ENCODE measurements at places on chromosomes 6 and 20.
A peak's percentile ranks its signal among the peaks of the same experiment; 100 is the strongest.

DNA sequence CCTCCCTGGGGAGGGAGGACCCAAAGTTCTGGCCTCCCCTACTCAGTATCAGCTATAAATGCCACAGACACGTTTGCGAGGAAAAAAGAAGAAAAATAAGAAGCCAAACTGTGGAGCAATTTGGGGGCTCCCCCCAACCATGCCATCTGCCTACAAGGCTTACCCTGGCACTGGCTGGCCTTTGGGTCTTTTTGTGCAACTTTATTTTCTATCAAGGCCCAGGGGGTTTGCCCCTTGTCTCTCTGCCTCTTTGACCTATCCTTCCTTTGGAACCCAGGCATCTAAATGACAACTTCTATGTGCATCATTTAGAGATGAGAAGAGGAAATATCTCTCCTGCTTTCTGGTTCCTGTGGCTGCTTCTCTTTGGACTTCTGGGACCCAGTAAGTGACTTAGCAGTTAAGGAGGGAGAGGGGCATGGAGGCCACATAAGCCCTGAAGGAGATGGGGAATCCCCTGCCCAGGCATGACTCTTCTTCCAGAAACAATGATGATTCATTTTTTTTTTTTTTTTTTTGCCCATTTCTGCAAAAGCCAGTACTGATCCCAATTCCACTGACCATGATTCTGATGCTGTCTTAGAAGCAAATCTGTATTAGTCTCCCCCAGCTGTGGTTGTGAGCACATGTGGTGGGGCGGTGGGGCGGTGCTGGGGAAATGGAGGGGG, at the start of gene MUC22:
Gene MUC22 (plus strand): TSS at position 82 of the 668 bp plus-strand sequence. CDS start 233 bp downstream, at position 315.
- peak; percentile 66 for DNase-seq

DNA sequence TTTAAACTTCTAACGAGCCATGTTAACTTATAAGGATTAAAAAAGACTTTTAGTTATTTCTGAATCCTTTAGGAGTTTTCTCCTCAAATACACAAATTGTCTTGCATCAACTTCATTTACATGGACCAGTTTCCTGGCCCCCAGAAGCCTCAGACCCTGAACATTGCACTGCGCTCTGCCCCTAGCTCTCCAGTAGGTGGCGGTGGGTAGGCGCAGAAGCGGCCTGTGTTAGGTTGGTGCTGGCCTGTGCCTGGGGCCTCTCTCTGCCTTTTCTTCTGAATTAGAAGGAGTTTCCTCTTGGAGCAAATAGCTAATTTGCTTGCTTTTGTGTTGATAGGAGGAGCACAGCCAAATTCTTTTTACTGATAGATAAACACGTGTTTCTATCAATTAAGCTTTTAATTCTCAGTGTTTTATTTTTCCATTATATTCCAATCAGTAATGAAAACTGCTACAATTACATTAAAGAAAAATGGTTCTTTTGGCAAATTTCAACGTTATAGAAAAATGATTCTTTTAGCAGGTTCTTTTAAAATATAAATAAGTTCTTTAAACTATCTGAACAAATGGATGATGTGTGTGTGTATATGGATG, 44.4 kb downstream of the DTD1 start:
- peak; percentile 67 for DNase-seq

DNA sequence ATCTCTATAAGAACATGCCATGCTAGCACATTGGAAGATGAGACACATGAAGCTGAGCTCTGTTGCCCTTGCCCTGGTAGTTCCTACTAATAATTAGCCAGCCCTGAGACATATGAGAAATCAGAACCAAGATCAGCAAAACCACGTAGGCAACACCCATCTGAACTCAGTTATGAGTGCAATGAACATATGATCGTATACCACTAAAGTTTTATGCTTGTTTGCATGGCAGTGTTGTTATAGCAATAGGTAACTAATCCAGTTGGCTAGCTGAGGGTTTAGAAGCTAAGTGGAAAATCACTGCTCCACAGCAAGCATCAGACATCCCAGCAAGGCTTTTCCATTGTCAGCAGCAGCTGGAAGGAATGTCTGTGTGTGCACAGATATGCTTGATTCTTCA, 180.7 kb downstream of the BTBD3 start:
- DNase-seq = no peak

DNA sequence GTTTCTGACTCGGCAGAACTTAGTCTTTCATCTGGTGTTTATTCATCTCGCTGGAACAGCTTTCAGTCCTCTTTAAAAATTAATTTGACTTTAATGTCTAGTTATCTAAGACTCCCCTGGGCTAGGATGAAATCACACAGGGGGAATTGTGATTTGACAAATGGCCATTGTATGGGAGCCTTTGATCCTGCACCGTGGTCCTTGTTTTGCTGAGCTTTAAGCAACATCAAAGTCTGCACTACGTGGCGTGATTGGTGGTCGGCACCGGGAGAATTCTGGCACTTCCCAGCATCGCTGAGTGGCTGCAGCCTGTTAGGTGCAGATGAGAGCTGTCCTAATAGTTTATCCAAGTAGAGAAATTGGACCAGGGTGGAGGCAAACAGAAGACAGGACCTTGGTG, 146.9 kb downstream of the TBC1D7 start:
- no peak for DNase-seq

DNA sequence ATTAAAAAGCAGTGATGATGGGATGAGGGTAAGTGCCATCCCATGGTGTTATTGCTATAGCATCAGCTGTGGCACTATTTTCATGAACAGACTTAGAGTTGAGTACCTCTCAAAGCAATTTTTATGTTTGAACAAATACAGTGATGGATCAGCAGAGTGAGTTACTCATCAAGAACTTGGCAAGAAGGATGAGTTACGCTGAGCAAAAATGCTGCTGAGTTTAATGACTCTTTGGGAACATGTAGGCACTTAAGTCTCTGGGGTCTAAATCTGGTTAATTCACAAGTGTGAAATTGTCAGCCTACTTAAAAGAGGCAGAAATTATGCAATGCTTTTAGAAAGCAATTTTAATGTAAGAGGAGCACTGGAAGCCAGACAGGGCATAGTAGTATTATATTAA, 78.5 kb upstream of the AHI1 start:
- DNase-seq = peak; percentile 74

DNA sequence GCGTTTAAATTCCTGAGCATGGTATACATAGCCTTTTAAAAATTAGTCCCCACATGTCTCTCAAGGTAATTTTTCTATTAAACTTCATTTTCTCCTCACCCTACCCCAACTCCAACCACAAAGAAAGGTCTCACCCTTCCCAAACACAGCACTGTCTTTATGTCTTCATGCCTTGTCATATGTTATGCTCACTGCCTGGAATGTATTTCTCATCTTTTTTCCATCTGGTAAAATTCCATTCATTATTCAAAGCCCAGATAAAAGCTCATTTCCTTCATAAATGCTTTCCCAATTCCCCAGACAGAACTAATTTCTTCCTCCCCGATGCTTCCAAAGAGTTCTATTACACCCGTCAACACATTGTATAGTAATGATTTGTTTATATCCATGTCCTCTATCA, 302.0 kb downstream of the ALDH8A1 start:
- DNase-seq = no peak

DNA sequence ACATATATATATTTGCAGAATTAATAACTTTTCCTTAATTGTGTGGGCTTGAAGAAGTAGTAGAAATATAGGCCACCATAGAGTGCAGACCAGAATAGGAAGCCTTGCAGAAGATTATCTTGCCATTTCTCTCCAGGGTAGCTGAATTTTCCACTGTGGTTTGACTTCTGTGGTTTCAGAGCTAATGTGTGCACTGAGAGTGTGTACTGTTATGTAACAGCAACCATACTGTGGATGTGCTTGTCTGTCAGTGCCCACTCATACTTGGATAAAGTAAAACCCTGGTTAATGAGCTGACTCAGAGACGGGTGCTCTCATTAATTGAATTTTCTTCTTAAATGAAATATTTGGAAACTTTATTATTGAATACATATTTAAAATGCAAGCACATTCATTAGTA, 57.2 kb downstream of the CEP43 start:
- DNase-seq = no peak

DNA sequence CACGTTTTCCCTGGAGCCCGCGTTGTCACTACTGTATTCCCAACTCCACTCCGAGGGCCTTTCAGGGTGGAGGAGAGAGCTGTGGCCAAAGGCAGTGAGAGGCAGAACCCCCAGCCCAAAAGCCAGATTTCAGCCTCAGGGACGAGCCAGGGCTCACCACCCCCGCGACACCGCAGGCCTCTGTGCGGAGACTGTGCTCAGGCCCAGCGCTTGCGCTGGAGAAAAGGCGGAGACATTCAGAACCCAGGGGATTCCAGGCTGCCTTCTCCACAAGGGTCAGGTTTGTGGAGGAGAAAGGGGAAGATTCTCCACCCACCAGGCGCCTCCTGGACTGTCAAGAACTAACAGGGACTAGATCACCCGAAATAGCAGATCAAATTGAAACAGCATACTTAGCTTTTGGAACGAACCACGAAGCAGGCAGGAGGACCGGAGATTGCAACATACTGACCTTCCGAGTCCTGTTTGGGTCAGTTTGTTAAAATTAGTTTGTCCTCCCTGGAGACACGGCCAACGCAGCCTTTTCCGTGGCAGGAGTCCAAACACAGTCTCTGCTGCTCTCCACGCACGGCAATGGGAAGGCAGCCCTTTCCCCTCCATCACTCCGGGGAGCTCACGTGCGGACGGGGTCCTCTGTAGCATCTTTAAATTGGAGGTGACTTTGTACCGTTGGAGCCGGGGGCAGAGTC, 14.4 kb downstream of the DLL1 start:
- no peak for DNase-seq

GRCh38 chr6:81331526-81331925, 421.0 kb downstream of the TENT5A start:
- DNase-seq = peak; percentile 18

DNA sequence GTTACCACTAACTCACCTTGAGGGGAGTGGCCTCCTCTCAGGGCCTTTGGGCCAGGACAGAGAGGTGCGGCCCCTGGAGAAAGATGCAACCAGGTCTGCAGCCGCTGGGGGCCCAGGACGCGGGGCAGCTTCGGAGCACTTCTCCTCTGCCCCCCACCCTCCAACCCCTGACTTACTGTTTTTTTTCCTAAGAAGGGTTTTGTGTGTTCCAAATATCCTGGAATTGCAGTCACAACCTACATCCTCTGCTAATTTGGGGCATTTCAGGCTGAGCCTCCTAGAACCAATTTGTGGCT, 1.7 kb downstream of the LINC00237 start:
- no peak for DNase-seq

DNA sequence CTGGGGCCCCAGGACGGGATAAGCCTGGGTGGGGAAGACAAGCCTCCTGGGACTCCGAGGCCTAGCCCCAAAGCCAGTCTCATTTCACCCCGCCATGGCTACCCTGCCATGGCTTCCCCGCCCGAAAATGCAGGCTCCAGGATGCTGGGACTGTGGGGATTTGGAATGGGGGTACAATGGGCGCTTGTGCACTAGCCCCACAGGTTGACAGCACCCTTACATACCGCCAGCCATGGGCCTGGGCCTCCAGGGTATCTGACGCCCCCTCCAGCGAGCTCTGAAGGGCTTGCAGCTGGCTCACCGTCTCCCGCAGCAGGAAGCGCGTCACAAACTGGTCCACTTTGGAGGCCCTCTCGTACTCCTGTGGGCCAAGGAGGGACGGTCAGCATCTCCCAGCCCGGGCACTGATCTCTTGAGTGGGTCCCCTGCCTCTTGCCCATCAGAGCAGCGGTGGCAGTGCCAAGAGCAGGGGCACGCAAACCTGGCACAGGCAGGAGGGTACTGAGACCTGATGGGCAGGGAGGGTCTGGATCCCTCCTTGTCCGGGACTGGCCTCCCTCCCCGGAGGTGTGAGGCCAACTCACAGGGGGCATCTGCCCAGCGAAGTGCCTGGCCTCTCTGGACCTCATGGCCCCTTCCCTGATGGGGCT, 2.0 kb upstream of the C20orf144 start:
- no peak for DNase-seq

- DNase-seq = peak; percentile 75
Observed at GRCh38 chr6:17584241-17584803, 15.8 kb upstream of the FAM8A1 start.

- peak; percentile 49 for DNase-seq
Observed at GRCh38 chr6:51866867-51867266, 220.5 kb downstream of the PKHD1 start.

DNA sequence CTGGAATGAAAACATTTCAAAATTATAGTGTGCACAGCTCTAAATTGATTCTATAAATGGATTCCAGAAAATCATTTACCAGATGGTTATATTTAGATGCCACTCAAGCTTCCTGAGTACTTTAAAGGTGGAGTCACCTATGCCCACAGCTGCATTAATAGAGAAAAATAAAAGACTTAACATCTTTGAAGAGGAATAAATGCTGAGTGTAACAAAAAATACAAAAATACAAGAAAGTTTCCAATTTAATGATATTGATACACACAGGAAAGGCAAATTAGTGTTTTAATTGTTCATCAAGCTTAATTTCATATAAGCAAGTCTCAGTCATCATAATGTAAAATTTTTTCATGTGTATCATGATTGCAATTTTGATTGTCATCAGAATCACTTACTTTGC, 89.5 kb upstream of the MANEA start:
- no peak for DNase-seq

GRCh38 chr6:99592900-99593299, 13.7 kb upstream of the PRDM13 start:
- no peak for DNase-seq

DNA sequence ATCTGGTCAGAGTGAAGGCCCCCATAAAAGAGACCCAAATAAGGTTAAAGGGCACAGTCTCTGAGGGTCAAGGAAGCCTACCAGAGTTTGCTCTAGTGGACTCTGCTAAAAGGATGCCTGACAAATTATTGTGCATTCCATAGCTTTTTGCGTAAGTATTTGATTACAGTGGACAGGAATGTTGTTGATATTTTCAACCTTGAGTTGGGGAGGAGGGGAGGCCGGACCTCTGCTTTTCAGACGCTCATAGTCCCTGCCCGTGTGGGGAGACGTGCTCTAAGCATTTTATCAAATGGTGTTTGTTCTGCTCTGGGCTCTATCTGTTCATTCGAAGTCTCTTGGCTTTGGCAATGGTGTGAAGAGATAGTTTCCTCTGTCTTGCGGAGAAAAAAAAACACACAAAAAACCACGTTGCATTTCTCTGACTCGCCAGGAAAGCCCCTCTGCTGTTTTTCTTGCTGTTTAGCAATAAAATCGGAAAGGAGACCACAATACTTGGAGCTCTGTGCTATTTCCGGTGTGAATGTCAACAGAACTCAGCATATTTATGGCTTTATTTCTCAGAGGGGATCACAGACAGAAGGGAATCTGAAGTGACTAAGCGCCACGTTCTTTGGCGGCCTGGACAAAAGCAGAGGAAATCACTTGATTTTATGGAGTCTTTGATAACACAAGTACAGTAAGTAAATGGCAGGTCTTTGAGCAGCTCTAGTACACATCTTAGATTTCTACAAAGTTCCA, 159.8 kb downstream of the ZFP64 start:
- DNase-seq = peak; percentile 37
